ENCODE measurements at places on chromosomes 16 and 17.

DNA sequence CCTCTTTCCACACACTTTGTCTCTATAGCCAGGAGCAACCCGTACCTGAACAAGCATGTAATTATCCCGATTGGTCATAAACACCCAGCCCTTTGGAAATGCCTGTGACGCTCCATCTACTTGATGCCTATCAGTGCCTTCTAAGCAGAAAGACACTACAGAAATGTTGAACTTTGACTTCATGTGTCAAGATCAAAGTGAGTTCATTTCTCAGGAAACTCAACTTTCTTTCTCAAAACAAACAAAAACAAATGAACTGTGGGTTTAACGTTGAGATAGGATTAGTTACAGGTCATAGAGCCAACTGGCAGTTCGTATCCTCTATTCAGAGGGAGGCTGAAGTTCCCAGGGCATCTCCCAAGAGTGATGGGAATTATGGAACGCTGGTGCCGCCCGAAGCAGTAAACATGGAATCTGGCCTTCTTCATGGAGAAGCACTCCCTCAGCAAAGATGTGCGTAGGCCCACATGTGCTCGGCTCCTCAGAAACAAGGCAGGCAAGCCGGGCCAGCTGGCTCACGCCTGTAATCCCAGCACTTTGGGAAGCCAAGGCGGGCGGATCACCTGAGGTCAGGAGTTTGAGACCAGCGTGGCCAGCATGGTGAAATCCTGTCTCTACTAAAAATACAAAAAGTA is 9.5 kb downstream of the SLC6A4 start:
- DNase-seq = no peak

DNA sequence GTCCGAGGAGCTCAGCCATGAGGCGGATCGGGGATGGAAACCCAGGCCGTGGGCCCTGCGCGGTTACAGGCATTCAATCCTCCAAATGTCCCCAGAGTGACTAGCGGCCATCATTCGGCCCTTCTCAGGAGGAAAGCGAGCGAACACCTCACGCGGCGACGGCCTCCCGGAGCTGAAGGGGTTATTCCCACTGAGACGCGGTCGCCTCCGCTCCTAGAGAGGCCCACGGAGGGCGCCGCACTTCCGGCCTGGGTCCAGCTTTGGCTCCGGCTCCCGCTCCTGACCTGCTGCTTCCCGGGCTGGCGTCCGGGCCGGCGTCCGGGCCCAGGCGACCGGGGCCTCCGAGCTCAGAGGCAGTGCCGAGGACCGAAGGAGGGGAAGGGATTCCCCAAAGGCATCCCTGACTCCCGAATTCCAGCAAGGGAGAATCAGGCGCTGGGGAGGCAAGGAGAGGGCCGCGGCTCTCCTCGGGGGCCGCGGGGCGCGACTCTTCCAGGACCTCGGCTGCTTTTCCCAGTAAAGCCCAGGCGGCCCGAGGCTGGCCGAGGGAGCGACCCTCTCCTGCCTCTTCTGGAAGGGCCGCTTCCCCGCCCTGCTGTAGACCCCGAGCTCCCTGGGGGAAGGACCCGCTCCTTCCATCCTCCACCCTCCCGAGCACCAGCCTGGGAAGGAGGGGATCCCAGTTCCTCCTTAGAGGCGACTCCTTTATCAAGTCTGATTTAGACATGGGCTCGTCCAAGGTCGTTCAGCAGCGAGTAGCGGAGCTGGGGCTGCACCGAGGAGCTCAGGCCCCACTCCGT is 18.6 kb upstream of the ZNF629 start:
- no peak for DNase-seq

GRCh38 chr16:175011-175949 is 1.2 kb upstream of the HBA1 start:
- DNase-seq = no peak

- no peak for DNase-seq
Observed at GRCh38 chr17:10815319-10815718, 11.4 kb upstream of the TMEM238L start.

DNA sequence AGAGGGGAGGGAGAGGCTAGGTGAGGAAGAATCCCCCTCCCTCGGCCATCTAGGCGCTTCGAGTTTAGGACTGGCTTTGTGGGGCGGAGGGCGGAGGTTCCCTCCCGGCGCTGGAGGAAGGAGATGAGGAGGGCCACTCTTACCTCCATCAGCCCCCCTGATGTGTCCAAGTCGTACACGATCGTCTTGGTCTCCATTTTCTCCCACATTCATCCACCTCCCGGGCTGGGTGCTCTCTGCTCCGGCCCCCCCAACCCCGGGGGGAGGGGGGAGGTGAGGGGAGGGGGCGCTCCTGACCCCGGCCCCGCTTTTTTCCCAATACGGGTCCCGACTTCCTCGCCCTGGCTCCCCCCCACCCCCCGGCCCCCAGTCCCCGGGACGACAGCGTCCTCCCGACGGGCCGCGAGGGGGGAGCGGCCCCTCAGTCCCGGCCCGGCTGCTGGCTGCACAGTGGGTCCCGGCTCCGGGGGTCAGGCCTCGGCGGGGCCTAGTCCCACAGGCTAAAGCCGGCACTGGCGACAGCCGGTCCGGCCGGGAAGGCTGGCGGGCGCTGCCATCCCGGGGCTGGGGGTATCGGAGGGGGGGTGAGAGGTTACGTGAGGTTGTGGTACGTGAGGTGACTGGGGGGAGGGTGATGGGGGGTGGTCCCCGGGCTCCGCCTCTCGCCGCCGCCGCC is 428 bp downstream of the PHF12 start:
- DNase-seq = no peak

- no peak for DNase-seq
Observed at GRCh38 chr17:80938556-80938955, 53.1 kb upstream of the CHMP6 start.

GRCh38 chr16:46908540-46909372 is 24.6 kb downstream of the GPT2 start:
- DNase-seq = no peak

GRCh38 chr16:87543436-87544191 is 50.8 kb upstream of the ZCCHC14 start:
- no peak for DNase-seq

DNA sequence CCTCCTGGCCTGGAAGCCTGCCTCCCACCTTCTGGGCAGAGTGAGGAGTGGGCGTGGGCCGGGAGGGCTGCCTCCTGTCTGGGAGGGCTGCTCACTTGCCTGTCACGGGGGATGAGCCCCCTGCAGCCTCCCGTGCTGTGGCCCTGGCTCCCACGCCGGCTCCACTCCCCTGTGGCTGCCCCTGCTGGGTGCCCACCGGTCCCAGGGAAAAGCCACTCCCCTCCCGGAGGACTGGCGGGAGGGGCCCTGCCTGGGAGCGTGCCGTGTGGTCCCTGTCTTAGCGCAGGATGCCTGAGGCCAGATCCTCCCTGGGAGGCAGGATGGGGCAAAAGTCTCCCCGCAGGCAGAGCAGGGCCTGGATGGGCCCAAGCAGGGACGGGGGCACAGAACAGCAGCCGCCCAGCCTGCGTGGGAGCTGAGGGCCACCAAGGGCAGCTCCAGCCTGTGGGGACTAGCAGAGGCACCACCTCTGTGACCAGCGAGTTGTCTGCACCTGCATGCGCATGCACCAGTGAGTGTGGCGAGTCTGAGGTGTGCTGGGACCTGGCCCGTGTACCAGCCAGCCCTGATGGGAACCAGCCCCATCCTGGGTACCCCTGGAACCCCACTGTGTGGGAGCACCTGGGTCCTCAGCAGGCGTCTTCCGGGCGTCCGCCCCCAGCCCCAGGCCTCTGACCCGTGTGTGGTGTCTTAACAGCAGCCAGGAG is 339.9 kb downstream of the SEC14L1 start:
- DNase-seq = no peak

GRCh38 chr16:85526185-85526974 is 86.7 kb upstream of the GSE1 start:
- no peak for DNase-seq

DNA sequence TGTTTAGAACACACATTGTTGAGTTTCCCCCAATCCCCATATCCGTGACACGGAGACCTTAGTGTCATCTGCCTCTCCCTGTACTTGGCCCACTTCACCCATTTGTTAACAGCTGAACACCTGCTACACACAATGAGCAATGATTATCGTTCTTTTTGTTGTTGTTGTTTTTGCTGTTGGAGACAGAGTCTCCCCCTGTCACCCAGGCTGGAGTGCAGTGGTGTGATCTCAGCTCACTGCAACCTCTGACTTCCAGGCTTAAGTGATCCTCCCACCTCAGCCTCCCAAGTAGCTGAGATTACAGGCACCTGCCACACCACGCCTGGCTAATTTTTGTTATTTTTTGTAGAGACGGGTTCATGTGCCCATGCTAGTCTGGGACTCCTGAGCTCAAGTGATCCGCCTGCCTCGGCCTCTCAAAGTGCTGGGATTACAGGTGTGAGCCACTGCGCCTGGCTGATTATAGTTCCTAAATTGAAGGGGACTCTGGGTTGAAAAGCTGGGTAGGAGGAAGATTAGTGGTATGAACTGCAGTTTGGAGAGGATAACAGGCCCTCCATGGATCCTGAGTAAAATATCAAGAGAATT is 21.6 kb downstream of the NDE1 start:
- DNase-seq = peak; percentile 31

DNA sequence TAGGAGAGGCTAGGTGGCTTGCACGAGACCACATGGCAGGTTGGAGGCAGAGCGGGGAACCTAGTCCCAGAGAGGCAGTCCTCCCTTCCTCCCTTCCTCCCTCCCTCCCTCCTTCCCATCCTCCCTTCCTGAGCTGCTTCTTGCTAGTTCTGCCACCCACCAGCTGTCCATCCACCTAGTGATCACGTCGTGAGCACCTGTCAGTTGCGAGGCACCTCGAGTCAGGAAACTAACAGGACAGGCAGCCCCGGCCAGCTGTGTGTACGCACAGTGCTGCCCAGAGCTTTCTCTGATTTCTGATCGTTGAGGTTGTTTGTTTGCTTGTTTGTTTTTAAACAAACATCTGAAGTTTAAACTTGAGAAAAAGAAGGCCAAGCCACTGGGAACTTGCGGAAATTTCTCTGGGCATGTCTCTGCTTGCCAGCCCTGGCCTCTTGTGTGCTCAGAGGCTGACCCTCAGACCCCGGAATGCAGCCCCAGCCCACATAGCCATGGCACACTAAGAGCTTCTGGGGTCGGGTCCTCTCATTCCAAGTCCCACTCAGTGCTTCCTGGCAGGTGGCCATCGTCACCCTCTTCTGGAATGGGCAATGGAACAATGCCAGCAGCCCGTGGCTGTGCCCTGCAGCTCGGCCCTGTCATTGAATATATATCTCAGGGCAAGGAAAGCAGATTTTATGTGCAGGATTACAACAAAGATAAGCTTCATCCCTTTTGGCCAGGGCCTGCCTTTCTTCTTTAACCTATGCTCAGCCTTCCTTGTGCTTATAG is 174.0 kb downstream of the KATNIP start:
- no peak for DNase-seq

GRCh38 chr16:13554643-13555042 is 365.3 kb upstream of the ERCC4 start:
- DNase-seq = no peak

GRCh38 chr17:70206361-70207010 is 37.2 kb downstream of the KCNJ2 start:
- no peak for DNase-seq

DNA sequence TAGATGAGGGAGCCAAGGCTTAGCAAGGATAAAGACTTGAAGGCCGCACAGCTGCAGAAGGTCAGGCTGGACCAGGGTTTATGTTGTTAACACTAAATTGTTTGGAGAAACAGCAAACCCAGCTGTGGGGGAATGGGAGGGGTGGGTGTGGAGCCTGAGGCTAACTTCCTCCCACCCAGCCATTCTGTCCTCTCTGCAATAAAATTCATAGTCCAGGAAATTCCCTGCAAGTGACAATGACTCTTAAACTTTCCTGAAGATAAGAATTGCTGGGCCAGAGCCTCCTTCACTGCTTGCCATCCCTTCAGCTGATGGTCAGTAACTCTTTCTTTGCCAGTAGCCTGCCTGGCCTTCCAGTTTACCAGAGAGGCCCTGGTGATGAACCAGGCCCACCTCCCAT is 19.4 kb upstream of the ATP5MC1 start:
- DNase-seq = no peak
